HCEC 1CT (cell line): ENCODE measurements at places on chromosomes 12 and 14.

DNA sequence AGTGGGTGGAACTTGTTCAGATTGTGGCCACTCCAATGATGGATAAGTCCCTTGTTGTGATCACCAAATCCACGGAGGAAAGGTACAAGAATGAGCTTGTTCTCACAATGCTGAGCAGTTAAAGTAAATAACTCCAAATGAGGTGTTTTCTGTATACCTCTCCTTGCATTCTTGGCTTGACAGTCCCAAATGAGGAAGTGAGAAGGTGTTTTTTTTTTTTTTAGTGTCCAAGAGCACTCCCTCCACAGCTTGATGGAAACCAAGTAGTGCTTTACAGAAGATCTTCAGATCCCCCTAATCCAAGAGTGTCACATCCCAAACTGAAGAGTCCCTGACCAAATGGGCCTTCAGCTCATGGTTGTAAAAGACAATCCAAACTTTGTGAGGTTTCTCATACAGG lies 153.6 kb downstream of the ATP23 start:
- DNase-seq = no peak

DNA sequence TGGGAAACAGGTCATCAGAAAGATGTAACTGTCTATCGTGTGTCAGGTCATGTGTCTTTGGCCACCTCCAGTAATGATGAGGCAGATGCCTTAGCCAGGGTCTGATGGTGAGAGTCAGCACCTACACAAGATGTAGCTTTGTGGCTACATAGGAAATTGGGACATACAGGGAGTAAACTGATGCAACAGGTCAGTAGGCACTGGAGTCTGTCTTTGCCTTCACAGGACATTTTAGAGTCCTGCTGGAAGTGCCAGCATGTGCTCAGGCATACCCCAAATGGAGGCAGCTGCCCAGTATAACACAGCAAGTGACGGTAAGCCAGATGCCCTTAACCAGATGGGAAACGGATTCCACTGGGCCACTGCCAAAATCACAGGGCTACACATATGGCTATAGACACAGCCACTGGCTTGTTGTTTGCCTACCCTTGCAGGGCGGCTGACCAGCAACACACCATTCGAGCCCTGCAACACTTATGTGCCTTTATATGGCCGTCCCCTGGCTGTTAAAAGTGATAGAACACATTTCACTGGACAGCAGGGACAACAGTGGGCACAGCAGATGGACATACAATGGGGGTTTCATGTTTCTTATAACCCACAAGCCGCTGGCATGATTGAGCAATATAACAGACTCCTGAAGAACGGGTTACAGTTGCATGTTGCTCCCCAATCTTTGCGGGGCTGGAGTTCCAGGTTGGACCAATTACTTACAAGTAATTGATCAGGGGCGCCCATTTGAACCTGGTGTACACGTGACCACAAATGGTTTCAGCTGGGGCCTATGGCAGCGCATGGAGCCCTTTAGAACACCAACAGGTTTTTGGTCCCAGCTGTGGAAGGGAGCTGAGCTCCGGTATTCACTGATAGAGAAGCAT lies 12.9 kb upstream of the RNASE12 start:
- no peak for DNase-seq

DNA sequence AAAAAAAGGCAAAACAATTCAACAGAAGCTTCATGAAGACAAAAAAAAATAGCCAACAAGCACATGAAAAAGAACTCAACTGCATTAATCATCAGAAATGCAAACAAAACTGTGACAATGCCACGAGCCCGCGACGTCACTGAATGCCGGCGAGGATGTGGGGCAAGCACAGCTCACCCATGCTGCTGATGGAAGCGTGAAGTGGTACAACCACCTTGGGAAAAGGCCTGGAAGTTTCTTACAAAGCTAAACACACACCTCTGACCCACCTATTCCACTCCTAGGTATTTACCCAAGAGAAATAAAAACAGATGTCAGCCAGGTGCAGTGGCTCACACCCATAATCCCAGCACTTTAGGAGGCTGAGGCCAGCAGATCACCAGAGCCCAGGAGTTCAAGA lies 10.5 kb downstream of the BTBD6 start:
- no peak for DNase-seq

DNA sequence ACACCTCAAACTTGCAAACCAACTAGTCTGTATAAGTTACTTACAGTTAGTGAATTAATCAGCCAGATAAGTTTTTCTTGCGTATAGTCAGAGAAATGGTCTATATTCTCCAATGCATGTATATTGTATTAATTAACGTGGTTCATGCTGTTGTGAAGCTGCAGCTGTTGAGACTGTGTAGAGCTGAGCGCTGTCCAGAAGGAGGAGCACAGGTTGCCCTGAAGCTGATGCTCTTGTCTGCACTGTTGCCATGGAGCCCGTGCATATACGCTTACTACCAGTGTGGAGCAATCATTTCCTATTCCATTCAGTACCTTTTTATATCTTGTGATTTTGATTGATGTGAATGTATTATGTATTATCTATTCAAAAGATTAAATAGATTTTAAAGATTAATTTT lies 74.3 kb upstream of the ARID2 start:
- peak; percentile 23 for DNase-seq

- no peak for DNase-seq
Observed at GRCh38 chr12:80721326-80721725, 4.6 kb downstream of the MYF5 start.
